Occipital lobe (tissue), 3 donors: ENCODE measurements at places on chromosomes 4 and X. TPM values are rescaled to one million over a fixed set of nuclear protein-coding genes. Genes with fewer than 3 reads are reported as not detected.

Gene CT45A10
- total RNA-seq, result not detected

Gene TCEAL1
- total RNA-seq, result 57.2 TPM

Gene BGN
- total RNA-seq, result 1.9 TPM

Gene AR
- total RNA-seq, result 0.62 TPM

Gene CTSO
- 8.7 TPM for total RNA-seq

Gene GRID2
- 21.8 TPM for total RNA-seq

Gene PASD1
- not detected for total RNA-seq

Gene NSG1
- total RNA-seq, result 218 TPM

Gene SCD5
- total RNA-seq, result 287 TPM

Gene XKRX
- 0.16 TPM for total RNA-seq

Gene ADH1A
- not detected for total RNA-seq

Gene GAGE12H
- not detected for total RNA-seq

Gene OTC
- 0.31 TPM for total RNA-seq

Gene ATRX
- 261 TPM for total RNA-seq

Gene SLC25A43
- total RNA-seq, result 2.2 TPM

Gene ALB
- total RNA-seq, result 14.2 TPM

Gene HTRA3
- 1.2 TPM for total RNA-seq

Gene IL3RA
- total RNA-seq, result 0.94 TPM

Gene SH3BGRL
- total RNA-seq, result 76.1 TPM

Gene CRMP1
- 555 TPM for total RNA-seq

Gene DUSP21
- total RNA-seq, result not detected

Gene DCHS2
- 3.7 TPM for total RNA-seq

Gene APLN
- 2.7 TPM for total RNA-seq

Gene TCEAL9
- total RNA-seq, result 36.5 TPM

Gene SLC34A2
- 0.16 TPM for total RNA-seq
